ENCODE measurements at places on chromosomes 12 and 14.

GRCh38 chr12:29563071-29563470 lies 65.6 kb upstream of the OVCH1 start:
- DNase-seq = no peak

GRCh38 chr14:71472356-71473340 lies 459.6 kb upstream of the RGS6 start:
- DNase-seq = no peak

DNA sequence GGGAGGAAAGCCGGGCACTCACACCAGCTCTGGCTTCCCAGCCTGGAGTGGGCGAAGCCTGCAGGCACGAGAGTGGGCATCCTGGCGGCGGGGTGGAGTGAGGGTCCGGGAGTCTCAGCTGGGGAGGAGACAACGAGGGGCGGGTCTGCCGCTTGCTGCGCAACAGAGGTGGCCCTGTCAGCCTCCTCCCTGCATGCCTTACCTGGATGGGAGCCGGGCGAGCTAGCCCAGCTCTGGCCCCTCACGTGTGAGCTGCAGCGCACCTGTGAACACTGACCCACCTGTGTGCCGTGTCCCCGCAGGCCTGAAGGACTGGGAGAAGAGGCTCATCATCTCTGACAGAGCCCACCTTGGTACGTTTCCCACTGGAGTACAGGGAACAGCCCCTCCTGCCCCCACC lies 13.9 kb upstream of the SIVA1 start:
- DNase-seq = no peak

DNA sequence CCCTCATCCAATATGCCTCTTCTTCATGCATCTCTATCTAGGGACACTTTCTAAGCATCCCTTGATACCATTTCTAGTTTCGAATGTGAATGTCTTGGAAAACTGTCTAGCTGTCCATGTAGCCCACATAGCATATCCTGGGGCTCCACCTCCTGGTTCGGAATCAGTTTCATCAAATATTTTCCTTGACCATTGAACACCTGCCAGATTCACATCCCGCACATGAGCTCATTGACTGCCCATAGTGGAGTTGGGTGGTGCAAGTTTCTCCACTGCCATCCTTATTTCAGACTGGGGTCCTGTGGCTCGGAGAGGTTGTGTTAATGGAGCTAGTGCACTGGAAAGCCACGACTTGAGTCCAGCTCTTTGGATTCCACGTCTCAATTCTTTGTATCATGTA lies 58.6 kb upstream of the TMEM263 start:
- no peak for DNase-seq

DNA sequence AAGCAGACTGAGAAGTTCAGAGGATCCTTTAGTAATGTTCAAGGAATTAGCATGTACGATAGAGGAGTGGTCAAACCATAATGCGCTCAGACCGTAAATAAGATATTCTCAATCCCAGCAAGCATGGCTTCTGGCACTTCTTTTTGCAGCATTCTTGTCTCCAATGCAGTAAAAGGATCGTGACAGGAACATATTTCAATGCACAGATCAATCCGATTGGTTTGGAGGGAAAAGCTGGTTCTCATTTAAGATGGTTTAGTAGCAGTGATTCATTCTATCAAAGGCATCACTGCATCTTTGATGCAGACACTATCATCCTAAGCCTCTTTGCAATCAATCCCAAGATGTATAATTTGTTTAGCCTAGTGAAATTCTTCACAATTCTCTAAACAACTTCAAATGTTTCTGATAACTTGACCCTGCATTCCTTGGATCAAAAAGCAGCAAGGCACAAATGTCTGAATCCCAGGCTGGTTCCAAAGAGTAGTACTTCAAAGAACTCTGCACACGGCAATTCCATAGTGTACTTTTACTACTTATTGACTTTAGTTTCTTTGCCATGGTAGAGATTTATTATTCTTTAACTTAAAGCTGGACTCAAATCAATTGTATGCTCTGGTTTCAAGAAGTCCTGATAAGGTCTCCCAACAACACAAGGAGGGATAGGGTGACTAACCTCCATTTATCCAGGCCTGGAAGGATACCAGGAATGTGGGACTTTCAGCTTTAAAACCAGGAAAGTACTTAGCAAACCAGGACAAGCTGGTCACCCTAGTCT lies 96.8 kb upstream of the MDM1 start:
- DNase-seq = no peak

Data from uterus (tissue), 4 donors.